ENCODE measurements at places on chromosomes 5 and 9.

- no peak for DNase-seq
Measured at GRCh38 chr9:14231196-14231990, 82.5 kb downstream of the NFIB start.

GRCh38 chr9:120710110-120710981 lies 3.9 kb downstream of the MEGF9 start:
- DNase-seq, result no peak

DNA sequence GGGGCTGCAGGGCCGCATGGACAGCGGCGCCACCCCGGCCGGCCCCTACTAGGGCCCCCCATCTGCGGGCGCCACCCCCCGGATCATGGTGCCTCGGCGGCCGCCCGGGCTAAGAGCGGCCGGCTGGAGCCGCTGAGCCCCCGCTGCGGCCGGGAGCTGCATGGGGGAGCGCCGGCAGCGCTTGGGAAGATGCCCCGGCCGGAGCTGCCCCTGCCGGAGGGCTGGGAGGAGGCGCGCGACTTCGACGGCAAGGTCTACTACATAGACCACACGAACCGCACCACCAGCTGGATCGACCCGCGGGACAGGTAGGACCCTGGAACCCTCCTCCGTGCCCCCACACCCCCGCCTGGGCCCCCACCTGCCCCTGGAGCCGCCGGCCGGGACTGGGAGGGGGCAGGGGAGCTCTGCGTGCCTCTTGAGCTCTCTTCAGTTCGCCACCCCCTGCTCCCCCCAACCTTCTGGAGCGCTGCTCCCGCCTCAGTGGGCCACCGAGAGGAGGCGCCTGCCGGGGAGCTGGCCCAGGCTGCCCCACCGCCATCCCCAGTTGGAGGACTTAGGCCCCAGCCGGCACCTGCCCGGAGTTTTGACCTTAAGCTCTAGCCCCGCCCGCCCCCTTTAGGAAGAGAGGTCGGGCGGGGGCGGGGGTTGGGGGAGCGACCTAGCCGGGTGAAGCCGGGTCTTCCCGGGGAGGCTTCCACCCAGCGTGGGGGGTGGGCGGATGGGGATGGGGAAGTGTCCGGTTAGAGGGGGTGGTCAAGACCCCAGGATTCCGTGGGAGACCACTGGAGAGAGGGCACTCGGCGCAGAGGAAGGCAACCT lies 730 bp downstream of the WWC1 start:
- no peak for DNase-seq

- no peak for DNase-seq
Measured at GRCh38 chr9:24897826-24898225, 352.1 kb upstream of the IZUMO3 start.

Data from occipital lobe (tissue), 3 donors.